ENCODE measurements at places on chromosomes 1 and 21.
A peak's percentile ranks its signal among the peaks of the same experiment; 100 is the strongest.

GRCh38 chr1:156096640-156097391, 14.6 kb upstream of the MEX3A start:
- DNase-seq, result no peak

DNA sequence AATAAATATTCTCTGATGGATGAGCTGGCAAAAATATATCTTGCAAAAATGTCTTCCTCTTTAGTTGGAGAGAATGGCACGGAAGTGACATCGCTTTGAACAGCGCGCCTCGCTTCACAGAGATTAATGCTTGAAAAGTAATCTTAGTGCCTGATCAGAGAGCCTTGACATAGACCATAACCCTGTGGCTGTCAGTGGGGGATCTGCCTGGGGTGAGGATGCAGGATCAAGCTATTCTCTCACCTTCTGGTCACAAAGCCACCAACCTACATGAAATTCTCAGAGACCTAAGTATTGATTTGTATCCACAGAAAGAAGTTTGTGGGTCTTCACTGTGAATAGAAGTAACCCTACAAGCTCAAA, 492.6 kb downstream of the LMO4 start:
- DNase-seq, result no peak

GRCh38 chr1:184407816-184408510, 21.1 kb downstream of the C1orf21 start:
- DNase-seq, result no peak

DNA sequence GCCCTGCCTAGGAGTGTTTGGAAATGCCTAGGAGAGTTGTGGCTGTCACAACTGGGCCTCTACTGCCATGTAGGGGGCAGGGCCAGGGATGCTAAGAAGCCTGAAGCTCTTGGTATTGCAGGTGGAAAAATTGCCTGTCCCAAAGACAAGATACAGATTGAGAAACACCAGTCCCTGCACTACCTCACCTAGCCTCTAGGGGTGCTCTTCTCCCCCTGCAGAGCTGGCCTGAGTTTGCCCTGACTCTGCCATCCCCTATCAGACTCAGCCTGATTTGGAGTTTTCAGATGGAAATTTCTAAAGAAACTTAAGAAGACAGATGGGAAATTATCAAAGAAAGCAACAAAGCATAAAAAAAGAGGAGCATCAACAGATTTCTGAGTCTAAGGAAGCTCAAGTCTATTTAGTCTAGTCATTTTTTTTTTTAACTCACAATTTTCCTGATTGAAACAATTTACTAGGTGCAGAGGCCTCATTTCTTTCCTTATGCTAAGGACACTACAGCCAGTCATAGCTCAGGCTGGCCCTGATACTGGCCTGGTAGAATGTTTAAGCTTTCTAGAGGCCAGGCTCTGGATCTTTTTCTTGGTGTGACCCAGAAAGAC, 61.4 kb upstream of the LRRN2 start:
- DNase-seq, result peak; percentile 11

DNA sequence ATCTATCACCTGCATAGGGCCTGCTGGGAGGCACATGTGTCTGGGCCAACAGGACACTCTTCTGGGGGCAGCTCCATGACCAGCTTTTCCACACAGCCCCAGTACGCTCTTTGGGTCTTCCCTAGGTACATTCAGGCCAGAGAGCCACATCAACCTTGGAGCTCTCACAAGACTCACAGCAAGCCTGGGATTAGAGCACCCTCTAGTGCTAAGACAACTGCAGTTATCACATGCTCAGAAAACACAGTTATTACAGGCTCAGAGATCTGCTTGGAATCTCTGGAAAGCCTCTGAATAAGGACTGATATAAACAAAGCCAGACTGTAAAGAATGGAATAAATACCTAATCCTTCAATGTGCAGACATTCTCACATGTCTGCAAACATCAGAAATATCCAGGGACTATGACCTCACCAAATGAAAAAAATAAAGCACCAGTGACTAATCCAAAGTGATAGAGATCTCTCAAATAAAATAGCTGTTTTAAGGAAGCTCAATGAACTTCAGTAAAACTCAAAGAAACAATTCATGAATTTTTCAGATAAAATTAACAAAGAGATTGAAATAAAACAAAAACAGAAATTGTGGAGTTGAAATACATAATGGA, 563.9 kb upstream of the NR5A2 start:
- peak; percentile 18 for DNase-seq

DNA sequence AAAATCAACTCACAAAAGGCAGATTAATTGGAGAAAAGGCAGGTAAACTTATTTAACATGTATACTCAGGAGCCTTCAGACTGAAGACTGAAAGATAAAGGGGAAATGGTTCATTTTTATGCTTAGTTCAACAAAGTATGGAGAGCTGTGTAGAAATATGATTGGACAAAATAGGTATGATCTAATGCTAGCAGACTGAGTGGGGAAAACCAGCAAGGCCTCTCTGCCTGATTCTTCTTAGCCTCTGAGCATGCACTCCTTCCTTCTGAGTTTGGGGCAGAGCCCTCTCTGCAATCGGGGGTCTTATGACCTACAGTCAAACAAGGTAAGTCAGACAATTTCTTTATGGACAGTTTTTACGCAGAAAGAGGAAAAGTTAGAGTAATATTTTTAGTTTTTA, 38.8 kb upstream of the SUCO start:
- no peak for DNase-seq

GRCh38 chr1:169119405-169119804, 12.9 kb downstream of the ATP1B1 start:
- no peak for DNase-seq

DNA sequence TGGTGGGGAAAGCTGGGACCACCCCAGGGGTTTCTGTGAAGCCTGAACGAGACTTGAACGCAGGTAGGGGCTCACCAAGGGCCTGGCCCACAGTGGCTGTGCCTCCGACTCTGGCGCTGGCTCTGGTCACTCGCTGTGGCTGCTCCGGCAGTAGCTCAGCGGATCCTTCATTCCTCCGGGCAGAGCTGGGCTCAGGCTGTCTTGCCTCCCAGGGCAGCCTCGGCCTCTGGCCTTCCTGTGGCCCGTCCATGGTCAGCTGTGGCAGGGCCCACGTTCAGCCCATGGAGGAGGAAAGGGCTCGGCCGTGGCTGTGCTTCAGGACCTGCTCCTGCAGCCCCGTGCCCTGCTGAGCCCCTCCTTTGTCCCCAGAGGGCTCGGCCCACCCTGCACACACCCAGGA, 162.9 kb upstream of the C1orf174 start:
- no peak for DNase-seq

DNA sequence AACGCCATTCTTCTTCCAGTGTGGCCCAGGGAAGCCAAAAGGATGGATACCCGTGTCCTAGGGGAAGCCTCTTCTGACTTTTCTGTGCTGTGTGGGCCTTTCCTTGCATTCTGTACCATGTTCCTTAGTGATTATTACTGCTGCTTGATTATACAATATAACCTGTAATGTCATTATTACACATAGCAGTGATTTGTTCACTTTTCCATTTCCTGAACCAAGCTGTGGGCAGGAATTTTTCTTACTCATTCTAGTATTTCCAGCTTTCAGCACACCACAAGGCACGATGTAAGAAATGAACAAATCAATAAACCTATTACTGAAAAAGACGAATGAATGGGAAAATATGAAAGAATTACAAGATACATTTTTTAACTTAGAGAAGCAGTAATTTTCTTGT, 8.4 kb upstream of the USP33 start:
- DNase-seq, result no peak

DNA sequence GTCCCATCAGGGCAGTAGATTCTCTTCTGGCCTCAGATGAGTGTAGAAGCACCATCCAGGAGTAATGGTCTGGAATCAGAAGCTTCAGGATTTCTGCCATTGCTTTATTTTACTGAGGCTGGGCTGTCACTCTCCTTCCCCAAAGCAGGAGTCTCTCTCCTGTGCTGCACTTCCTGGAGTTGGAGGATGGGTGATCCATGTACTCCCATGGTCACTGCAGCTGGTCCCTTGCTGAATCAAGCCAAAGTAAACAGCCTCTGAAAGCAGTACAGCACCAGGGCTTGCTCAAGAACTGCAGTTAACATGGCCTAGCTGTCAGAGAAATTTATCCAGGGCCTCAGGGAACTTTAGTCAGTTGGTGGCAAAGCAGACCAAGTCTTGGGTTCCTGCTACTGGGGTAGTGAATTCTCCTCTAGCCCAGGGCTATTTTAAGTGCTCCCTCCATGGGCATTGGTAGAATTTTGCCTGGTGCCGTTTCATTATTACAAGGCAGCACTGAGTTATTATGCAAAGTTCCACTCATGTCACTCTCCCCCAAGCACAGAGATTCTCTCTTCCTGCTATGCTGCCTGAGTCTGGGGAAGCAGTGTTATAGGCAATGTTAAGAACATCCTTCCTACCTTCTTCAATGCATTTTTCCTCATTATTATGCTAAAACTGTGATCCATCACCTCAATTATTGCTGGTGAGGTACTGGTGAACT, 29.5 kb downstream of the DRAM2 start:
- no peak for DNase-seq
